ENCODE measurements at places on chromosomes 7 and 10.

- no peak for DNase-seq
Measured at GRCh38 chr7:105838627-105839231, 37.7 kb downstream of the ATXN7L1 start.

DNA sequence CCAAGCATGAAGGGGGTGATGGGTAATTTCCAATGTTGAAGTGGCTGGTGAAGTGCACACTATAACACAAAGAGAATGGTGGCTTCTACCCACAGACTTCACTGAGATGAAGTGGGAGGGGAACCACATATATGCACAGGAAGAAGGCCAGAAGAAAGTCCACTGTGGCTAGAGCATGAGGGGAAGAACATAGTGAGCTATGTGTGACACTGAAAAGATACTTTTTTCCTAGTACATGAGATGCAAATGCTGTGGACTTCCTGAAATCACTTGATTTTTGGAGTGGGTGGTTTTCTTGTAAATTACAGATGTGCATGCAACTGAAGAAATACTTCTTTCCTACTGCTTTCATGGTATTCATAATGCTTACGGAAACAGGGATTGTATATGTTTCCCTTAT is 115.6 kb upstream of the PHYHIPL start:
- no peak for DNase-seq

- DNase-seq, result no peak
Measured at GRCh38 chr10:86440874-86441843, 74.6 kb upstream of the GRID1 start.

- DNase-seq, result no peak
Measured at GRCh38 chr10:108166401-108166800, 1001.9 kb upstream of the SORCS1 start.

GRCh38 chr10:110513949-110514348 is 16.2 kb downstream of the DUSP5 start:
- no peak for DNase-seq

GRCh38 chr7:114183311-114184088 is 231.1 kb upstream of the FOXP2 start:
- no peak for DNase-seq

DNA sequence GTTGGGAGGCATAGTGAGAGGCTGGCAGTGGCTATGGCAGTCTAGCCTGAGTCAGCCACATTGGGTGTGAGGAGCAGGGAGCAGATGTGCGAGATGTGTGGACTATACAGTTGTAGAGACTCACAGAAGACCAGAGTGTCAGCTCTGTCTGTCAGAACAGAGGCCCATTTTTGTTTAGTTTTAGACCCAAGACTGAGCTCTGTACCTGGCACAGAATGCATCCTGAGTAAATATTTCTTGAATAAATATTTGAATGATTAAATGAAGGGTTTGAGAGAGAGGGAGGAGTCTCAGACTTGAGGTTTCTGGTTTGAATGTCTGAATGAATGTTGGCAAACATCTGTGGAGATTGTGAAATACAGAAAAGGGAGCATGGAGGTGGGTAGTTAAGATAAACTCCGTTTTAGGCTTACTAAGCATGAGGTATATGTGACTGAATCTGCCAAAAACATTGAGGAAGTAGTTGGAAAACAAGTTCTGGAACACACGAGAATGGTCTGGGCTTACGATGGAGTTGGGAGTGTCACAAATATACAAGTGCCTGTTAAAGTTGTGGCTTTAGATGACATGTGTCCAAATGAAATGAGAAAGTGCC is 3.6 kb downstream of the SEC23IP start:
- DNase-seq, result no peak

DNA sequence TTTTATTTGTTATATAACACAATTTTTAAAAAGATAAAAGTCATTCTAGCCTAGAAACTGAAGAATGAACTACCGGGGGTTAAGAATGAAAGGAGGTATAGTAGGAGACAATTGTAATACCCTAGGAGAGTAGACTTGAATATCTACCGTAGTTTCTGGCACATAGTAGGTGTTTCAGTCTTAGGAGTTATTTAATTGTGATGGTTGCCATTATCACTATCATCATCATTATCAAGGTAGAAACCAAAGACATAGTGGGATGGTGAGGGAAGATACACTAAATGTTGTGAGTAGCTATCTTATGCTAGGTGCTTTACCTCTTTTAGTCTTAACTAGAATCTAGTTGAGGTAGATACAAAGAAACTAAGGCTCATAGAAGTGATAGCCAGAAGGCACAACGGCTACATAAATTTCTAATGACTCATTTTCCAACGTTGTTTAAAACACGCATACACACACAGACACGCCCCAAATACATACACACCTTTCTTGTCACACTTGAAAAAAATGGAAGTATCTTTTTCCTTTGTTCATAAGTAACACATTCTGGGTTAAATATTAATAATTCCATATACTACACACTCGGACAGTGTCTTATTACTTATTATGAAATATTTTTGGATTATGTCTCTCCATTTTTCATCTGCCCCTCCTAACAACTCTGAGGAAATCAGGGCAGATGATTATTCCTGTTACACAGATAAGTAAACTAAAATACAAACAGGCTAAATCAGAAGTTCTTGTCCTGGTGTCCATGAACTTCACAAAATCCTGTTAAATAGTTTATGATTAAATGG is 2.0 kb upstream of the ANLN start:
- DNase-seq, result no peak

Measured in activated CD8-positive, alpha-beta memory T cell treated with anti-CD3 and anti-CD28 coated beads, Interleukin-2, amount 50 U/mL, for 4 hours (primary cell).